ENCODE measurements at places on chromosomes 6 and 20.

- no peak for DNase-seq
Observed at GRCh38 chr6:46017726-46018125, 2.1 kb upstream of the CLIC5 start.

- DNase-seq: no peak
Observed at GRCh38 chr20:42611889-42612837, 577.5 kb downstream of the PTPRT start.

DNA sequence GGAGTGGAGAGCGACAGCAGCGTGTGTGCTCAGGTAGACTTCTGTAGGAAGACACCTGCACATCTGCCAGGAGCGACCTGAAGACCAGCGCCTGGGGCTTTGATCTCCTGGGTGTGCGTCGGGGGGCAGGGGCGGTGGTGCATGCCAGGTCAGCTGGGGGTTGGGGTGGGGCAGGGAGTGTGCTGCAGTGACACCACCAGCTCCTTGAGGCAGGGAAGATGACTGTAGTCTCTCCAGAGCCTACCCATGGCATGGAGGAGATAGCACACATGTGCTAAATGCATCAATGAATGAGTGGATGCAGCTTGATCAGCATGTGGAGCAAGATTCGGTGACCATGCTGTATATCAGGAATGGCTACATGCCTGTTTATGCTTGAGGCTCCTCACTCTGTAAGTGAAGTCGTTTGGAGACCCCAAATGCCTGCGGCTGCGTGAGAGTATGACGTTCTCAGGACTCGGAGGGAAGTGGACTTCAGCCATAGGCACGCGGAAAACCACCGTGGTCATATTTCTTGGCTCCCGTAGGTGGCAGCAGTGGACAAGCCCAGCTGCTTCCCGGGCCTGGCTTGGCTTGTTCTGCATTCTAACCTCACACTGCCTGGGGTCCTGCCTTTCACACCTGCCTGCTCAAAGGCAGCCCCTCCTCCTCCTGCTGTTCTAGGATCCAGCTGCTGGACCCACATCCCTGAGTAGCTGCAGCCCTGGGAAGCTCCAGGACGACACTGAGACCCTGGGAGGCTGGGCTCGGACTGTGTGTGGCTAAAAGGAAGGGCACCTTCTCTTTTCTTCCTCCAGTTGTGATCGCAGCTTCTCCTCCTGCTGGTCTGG is 39.4 kb upstream of the KCNK16 start:
- peak; percentile 25 for DNase-seq

- no peak for DNase-seq
Observed at GRCh38 chr6:88616380-88616779, 347.0 kb downstream of the RNGTT start.

- no peak for DNase-seq
Observed at GRCh38 chr6:139448051-139448649, 73.7 kb upstream of the CITED2 start.

DNA sequence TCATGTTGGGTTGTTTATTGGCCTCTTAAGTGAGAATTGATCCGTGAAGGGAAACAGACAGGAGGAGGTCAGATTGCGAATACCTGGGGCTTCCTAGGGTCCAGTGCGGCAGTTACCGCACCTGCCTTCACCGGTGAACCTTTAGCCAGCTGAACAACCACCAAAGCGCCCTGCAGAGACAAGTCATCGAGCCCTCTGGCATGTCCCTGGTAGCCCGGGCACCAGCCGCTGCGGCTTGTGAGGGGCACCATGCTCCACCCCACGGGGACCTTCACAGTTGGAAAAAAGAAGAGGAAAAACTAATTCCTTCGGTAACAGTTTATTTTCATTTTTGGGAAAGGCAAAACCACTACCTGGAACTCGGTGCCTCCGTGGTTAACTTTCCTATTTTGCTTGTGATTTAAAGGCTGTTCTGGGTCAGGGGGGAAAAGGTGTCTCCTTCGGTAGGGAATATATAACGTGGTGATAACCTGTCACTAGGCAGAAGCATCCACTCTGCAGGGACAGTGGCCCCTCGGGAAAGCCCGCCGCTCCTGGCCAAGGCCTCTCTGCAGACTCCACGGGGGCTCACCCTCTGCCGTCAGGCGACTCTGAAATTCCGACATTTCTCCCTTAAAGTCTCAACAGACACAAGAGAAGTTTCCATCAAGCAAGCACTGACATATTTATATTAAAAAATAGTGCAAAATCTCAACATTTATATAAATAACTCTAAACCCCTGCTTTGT is 30.7 kb upstream of the ZBP1 start:
- DNase-seq: no peak

DNA sequence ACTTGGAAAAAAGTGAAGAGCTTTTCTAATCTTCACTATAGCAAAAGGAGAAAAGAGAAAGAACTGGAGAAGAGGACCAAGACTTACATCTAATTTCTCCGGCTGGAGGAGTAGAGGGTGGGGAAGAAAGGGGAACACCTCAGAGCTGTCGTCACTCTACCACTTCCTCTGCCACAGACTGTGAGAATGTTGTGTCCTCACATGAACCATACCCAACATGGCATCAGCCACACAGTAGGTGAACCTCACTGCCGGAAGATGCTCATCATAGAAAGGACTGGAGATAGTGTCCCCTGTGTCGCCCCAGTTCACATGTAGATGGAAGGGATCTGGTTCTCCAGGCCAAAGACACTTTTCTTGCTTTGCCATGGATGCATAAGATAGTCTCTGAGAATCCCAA is 604.4 kb upstream of the NOX3 start:
- no peak for DNase-seq

DNA sequence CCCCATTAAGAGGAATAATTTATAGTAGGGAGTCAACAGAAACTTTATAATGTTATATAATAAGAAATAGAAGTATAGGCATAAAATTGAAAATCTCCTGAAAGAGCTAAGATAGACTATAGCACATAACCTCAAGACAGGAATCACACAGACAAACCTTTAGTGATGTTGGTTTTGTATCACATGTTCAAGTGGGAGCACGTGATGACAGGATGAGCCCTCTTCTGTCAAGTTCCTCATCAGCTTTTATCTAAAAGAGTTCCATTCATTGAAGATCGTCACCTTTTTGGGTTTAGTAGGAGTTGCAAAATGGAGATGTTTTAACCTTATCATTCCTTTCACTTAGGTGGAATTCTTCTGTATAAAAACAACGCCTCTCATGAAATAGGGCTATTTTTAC is 127.0 kb downstream of the MCHR2 start:
- no peak for DNase-seq

GRCh38 chr20:50727792-50728485 is 3.4 kb upstream of the PARD6B start:
- no peak for DNase-seq

DNA sequence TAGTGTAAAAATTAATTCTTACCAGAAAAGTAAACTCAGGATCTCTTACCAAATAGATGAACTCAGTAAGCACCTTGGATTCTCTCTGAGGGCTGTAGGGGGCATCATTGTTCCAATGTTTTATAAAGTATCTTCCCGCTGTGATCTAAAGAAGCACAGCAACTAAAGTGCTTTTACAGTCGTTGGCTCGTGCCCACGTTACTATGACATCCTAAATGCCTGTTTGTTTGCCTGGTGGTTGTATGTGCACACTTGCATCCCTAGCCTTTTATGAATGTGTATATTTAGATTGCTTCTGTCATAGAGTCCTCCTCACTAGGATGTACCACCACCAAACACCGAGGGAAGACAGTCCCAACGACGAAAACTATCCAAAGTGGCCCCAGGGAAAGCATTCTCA is 34.5 kb downstream of the SLX4IP start:
- no peak for DNase-seq

DNA sequence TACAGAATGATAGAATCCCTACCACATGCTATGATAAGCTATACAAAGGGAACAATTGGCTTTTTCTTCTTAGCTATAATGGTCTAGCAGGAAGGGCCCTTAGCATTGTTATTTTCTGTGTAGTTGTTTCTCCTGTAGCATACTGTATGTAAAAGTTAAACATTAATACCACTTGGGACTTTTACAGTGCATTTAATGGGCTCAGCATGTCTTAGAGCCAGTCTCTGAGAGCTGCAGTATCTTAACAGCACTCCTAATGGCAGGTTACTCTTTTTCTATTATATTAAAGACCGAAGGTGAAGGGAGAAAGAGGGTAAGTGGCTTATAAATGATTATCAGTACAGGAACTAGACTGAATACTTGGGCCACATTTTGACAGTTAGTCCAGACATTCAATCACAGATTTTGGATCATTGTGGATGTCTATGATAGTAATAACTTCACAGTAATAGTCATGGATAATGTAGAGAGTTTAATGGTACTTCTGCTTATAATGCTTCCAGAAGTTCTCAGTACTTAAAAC is 290.7 kb downstream of the PHF3 start:
- DNase-seq: no peak

GRCh38 chr6:151916680-151917164 is 109.2 kb downstream of the ESR1 start:
- DNase-seq: no peak

DNA sequence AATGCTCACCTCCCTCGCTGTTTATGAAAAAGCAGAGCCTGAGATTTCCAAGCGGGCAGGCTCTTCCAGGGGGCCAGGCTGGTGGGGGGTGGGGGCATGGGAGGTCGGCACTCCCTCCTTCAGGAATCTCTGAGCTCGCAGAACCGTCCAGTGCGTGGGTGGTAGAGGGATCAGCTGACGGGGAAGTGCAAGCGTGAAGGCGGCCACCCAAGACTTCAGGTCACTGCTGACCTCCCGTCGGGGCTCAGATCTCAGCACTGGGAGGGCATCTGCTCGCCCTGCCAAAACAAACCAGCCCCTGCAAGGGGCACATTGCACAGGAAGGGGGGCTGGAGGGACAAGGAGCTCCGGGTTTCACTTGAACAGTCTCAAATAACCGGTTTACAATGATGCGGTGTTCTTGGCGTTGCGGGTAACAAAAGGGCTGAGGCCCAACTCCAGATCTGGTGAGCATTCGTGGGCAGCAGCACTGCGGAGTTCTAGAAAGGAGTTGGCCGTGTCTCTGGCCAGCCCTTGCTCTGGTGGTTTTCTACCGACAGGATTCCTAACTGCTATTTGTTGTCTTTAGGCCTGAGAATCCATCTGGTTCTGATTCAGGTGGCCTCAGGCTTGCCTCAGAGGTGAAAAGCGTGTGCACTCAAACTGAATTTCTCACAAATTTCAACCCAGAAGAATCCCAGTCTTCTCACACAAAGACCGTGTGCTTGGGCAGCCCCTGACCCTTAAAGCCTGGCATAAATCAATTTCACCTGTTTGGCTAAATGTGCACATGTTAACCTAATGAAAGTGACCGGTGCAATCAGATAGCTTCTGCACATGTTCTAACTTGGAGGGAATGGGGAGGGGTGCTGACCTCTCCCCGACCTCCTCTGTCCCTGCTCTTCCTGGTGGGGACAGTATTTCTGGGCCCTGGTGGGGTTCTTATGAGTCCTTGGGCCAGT is 191.6 kb downstream of the MYLK4 start:
- no peak for DNase-seq

GRCh38 chr6:75351570-75351969 is 67.0 kb upstream of the TMEM30A start:
- no peak for DNase-seq

DNA sequence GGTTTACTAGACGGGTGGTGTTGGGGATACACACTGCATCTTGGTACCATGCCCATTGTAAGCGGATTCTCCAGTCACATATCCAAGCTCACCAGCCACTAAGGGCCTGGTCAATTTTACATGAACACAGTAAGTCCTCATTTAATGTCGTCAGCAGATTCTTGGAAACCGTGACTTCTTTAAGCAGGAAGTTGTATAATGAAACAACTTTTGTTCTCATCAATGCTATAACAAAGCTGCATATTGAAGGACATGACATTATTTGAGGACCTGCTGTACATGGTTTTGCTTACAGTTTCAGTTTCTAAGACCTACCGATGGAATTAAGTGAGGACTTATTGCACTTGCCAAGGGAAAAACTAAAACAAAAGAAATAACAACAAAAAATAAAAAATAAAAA is 295.6 kb downstream of the SYNE1 start:
- DNase-seq: no peak

GRCh38 chr6:1584146-1584545 is 25.6 kb upstream of the FOXC1 start:
- DNase-seq: no peak

- no peak for DNase-seq
Observed at GRCh38 chr6:162245830-162246420, 481.6 kb downstream of the PRKN start.

DNA sequence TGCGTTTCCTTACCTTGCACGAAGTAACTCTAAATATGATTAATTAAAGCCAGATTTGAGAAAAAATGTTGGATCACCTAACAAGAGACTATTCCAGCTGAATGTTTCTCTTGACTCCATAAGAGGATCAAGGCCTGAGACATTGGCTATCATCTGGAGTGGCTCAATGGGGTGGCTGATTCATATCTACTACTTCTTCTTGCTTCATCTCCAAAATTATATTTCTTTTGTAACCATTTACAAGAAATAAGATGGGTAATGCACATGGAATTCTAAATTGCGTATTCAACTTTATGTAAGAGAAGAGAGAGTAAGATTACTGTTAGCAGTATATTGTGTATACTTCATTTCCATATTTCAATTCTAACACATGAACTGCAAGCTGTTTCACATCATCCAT is 819.0 kb upstream of the EYS start:
- no peak for DNase-seq

DNA sequence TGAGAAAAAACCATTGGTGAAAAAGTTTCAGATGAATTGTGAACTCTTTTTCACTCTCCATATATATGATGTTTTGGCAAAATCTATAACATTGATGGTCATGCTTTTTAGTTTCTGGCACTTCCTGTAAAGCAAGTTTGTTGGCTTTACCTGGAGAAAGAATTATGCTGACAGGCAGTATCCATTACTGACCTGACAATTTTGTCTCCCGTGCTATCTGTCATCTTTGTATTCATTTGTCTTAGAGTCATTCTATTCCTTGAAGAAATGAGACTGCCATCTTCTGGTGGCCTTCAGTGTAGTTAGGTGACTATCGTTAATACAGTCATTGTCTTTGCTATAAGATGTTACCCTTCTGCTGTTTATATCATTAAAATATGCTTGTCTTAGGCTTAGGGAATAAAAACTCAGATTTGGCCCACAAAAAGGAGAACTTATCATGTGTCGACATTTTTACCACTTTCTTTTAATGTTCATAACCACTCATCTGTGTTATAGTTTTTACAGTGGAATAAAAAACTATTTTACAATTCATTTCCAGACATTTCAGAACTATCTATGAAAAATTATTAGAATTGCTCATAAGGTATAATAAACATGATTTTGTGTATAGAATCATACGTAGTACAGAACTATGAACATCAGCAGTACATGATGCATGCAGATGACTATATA is 707.0 kb downstream of the EPM2A start:
- no peak for DNase-seq

- no peak for DNase-seq
Observed at GRCh38 chr6:100801036-100801435, 80.1 kb downstream of the ASCC3 start.

- DNase-seq: no peak
Observed at GRCh38 chr6:163085426-163085825, 329.1 kb upstream of the QKI start.

GRCh38 chr20:3930265-3931206 is 41.3 kb downstream of the PANK2 start:
- DNase-seq: no peak

DNA sequence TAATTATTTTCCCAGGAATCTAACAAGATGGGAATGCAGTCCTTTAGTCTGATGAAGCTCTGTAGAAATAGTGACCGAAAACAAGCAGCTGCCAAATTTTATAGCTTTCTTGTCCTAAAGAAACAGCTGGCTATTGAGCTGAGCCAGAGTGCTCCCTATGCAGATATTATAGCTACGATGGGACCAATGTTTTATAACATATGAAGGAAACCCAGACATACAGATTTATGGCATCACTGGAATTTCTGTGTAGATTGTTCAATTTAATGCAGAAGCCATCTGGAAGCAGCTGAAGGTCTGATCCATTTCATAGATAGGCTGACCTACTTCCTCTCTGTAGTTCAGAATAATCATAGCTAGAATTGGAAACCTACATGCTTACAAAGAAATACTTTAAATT is 11.8 kb upstream of the SNPH start:
- no peak for DNase-seq

All from activated naive CD4-positive, alpha-beta T cell treated with Interleukin-2 at 50 U/mL for 16 hours (primary cell).